ENCODE measurements at places on chromosomes 5 and 9.

DNA sequence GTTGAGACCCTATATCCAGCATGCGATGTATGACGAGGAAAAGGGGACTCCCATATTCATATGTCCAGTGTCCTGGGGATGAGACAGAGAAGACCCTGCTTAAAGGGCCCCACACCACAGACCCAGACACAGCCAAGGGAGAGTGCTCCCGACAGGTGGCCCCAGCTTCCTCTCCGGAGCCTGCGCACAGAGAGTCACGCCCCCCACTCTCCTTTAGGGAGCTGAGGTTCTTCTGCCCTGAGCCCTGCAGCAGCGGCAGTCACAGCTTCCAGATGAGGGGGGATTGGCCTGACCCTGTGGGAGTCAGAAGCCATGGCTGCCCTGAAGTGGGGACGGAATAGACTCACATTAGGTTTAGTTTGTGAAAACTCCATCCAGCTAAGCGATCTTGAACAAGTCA, 17.1 kb downstream of the BTNL3 start:
- no peaks in the 10 kb centered on the region for H3K27me3 ChIP-seq
- no peak overlapping the region for H3K4me3 ChIP-seq
- H3K4me1 ChIP-seq = no peaks in the 10 kb centered on the region
- DNase-seq = no peak
- H3K27ac ChIP-seq = no peak overlapping the region

DNA sequence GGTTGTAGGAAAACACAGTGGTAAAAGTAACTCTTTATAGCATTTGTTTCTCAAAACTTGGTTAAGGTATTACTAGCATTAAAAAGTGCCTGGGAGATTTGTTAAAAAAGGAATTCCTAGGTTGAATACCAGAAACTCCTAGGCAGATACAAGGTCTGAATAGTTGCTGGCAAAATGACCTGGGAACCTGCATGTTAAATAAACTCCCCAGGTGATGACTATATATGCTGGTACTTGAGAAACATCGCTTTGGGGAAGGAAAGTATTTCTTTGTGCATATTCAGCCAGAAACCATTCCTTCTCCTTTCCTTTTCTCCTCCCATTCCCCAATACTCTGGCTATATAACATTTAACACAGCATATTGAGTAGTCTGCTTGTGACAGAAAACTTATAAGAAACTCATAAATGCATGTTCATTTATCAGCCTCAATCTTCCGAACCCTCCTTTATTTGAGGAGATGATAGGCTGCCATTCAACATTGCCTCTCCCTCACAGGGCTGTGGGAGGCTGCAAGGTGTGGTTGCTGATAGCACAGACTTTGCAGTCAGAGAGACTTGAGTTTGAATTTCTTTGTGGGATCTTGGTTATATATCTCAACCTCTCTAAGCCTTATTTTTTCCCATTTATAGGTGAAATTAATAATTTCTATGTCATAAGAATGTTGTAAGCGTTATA, 28.7 kb downstream of the PCSK1 start:
- DNase-seq = no peak
- H3K36me3 ChIP-seq = no peaks in the 10 kb centered on the region
- H3K27ac ChIP-seq = no peak overlapping the region
- H3K27me3 ChIP-seq = no peaks in the 10 kb centered on the region
- H3K4me1 ChIP-seq = no peaks in the 10 kb centered on the region

GRCh38 chr9:133120501-133121197, 391 bp downstream of the RALGDS start:
- peaks cover 60% of the 10 kb centered on the region for H3K4me1 ChIP-seq
- H3K27me3 ChIP-seq = peaks cover 23% of the 10 kb centered on the region
- peak overlapping the region; percentile 91 for H3K4me3 ChIP-seq

- no peaks in the 10 kb centered on the region for H3K27me3 ChIP-seq
- no peaks in the 10 kb centered on the region for H3K36me3 ChIP-seq
- no peak overlapping the region for H3K4me3 ChIP-seq
- no peaks in the 10 kb centered on the region for H3K4me1 ChIP-seq
- no peak for DNase-seq
Measured at GRCh38 chr5:165014439-165014838, 1509.0 kb downstream of the MAT2B start.

GRCh38 chr9:38278457-38278856, 114.0 kb upstream of the ALDH1B1 start:
- peaks cover 4% of the 10 kb centered on the region for H3K27me3 ChIP-seq
- no peaks in the 10 kb centered on the region for H3K4me1 ChIP-seq

DNA sequence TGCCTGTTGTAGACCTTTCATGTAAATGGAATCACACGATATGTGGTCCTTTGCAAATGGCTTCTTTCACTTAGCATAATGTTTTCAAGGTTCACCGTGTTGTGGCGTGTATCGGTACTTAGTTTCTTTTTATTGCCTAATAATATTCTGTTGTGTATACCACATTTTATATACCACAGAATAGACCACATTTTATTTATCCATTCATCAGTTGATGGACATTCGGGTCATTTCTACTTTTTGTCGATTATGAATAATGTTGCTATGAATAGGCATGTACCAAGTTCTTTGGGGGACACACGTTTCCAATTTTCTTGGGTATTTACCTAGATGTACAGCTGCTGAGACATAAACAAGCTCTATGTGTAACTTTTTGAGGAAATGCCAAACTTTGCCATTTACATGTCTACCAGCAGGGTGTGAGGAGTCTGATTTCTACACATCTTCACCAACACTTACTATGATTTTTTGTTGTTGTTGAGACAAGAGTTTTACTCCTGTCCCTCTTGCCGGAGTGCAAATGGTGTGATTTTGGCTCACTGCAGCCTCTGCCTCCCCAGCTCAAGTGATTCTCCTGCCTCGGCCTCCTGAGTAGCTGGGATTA, 144.7 kb downstream of the RGS3 start:
- peaks cover 51% of the 10 kb centered on the region for H3K4me1 ChIP-seq
- no peak overlapping the region for H3K4me3 ChIP-seq
- no peak for DNase-seq
- peaks cover 10% of the 10 kb centered on the region for H3K27me3 ChIP-seq

DNA sequence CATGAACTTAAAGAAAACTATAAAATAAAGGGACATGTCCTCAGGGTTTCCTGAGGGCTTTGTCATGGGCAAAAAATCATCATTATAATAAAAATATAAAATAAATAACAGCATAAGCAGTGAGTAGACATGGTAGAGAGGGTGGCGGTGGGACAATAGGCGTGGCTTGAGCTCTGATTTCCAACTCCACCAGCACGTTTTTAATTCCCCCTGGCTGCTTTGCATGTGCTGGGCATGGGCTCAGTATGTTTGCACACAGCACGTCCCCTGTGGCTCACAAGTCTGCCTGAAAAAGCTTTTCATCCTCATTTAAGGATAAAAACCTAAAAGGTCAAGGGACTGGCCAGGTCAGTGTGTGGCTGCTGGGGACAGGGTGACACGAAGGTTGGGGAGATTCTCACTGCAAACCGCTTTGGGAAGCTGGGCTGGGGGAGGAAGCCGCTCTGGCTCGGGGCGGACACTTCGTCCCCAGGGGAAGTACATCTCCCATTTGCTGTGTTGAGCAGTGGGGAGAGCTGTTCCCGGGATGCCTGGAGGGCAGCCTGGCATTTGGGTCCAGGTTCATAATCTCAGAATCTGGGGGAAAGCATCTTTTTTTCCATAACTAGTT, 32.6 kb downstream of the NKX2-5 start:
- H3K4me3 ChIP-seq = no peak overlapping the region
- no peak overlapping the region for H3K27ac ChIP-seq
- peaks cover 1% of the 10 kb centered on the region for H3K27me3 ChIP-seq
- no peak for DNase-seq
- peaks cover 3% of the 10 kb centered on the region for H3K36me3 ChIP-seq

DNA sequence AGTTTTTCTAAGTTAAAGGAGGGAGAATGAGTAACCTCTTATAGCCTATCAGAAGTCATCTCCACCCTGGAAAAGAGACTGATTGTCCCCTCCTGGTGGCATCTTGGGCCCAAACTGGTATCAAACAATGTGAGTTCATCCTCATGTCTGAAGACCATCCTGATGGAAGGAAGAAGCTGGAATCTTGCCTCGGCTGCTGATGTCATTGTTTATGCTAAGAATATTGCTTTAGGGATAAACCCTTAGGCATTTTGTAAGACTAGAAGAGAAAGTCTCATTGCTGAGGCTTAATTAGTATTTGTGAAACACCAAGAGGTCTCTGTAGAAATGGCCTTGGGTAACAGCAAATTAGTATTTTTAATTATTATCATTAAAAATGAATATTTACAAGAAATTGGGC, 65.7 kb upstream of the KCNN2 start:
- no peaks in the 10 kb centered on the region for H3K36me3 ChIP-seq
- H3K27ac ChIP-seq = no peak overlapping the region
- no peak for DNase-seq
- no peak overlapping the region for H3K4me3 ChIP-seq

GRCh38 chr5:151495320-151495719, 47.9 kb downstream of the SLC36A1 start:
- peaks cover 3% of the 10 kb centered on the region for H3K4me1 ChIP-seq
- H3K27me3 ChIP-seq = no peaks in the 10 kb centered on the region
- H3K27ac ChIP-seq = no peak overlapping the region
- no peak for DNase-seq
- H3K36me3 ChIP-seq = no peaks in the 10 kb centered on the region

DNA sequence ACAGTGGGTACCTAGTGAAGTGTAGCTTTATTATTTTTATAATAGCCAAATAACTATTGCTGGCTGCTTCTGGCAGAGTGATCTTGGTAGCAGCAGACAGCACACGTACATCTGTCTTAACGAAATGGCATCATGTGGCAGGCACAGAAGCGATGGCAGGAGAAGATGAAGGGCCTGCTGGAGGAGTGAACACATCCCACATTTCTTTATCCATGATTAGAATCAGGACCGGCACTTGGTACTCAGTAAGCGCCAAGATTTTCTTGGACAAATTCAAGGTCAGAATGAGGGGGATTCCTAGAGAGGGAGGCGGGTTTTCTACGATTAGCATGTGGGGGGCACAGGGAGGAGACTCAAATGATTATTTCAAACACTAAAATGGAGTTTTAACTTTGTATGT, 23.0 kb upstream of the ZNF366 start:
- no peaks in the 10 kb centered on the region for H3K36me3 ChIP-seq
- H3K27ac ChIP-seq = no peak overlapping the region
- peaks cover 4% of the 10 kb centered on the region for H3K27me3 ChIP-seq
- DNase-seq = no peak
- peaks cover 5% of the 10 kb centered on the region for H3K4me1 ChIP-seq

GRCh38 chr5:81696418-81697397, 54.2 kb downstream of the SSBP2 start:
- DNase-seq = no peak
- H3K27ac ChIP-seq = no peak overlapping the region
- H3K4me3 ChIP-seq = no peak overlapping the region
- H3K36me3 ChIP-seq = peaks cover 27% of the 10 kb centered on the region
- peaks cover 10% of the 10 kb centered on the region for H3K4me1 ChIP-seq
- H3K27me3 ChIP-seq = no peaks in the 10 kb centered on the region

DNA sequence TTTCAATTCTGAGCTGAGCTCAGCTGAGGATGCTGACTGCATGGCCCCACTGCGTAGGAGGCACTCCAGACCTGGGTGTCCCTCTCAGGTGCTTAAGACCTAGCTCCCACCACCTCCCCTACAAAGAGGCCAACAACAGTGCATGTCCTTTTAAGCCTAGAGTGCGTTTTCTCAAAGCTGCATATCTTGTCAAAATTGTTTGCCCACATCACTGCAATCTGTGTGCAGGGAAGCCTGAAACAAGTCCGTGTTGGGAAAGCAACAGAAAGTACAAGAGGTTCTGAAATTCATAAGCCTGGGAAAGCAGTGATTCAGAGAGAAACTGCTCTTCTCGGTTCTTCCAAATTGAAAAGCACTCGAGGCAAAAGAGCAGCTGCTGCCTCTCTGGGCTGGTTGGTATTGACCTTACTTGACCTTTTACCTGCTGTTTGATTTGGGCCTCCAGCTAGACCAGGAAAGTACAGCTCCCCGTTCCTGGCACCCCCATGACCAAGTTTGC, 238.4 kb downstream of the NR2F1-AS1 start:
- H3K4me1 ChIP-seq = no peaks in the 10 kb centered on the region
- no peaks in the 10 kb centered on the region for H3K27me3 ChIP-seq
- H3K36me3 ChIP-seq = no peaks in the 10 kb centered on the region

DNA sequence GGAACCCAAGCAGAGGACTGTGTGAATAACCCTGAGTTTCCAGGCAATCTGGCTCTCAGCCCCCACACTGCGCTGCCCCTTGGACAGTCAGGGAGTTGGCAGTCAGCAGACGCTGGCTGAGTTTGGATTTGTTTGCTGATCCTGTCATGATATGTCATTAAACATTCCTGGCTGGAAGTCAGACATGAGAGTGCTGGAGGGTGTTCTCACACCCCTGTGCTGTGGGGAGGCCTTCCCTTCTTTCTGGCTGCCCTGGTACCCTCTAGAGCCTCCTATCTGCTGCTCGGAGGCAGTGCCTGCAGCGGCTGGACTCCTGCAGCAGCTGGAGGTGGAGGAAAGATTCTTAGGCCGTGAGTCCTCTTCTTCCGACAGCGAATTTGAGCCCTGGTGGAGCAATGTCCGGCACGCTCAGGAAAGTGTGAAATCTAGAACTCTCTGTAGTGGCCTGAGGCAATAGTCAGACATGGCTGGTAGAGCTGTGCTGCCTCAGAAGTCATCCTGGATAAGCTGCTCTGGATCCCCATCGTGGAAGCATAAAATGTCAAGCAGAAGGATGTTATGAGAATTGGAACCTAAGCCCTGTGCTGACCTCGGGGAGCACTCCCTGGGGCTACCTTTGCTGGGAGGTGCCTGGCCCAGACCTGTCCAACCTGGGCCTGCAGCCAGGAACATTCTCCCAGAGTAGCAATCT, 72.0 kb downstream of the PDE8B start:
- peaks cover 3% of the 10 kb centered on the region for H3K4me1 ChIP-seq
- DNase-seq = no peak
- no peaks in the 10 kb centered on the region for H3K36me3 ChIP-seq
- no peak overlapping the region for H3K4me3 ChIP-seq
- H3K27me3 ChIP-seq = no peaks in the 10 kb centered on the region

Data from endothelial cell (in vitro differentiated cells).